Ammon's horn (tissue), 1 donor: ENCODE measurements at places on chromosomes 2 and 18.

- DNase-seq, result no peak
These were observed 123.0 kb downstream of the MAP4K4 start for GRCh38 chr2:101820519-101820918.

GRCh38 chr2:219508971-219509779, 5.1 kb upstream of the ASIC4 start:
- DNase-seq, result no peak

DNA sequence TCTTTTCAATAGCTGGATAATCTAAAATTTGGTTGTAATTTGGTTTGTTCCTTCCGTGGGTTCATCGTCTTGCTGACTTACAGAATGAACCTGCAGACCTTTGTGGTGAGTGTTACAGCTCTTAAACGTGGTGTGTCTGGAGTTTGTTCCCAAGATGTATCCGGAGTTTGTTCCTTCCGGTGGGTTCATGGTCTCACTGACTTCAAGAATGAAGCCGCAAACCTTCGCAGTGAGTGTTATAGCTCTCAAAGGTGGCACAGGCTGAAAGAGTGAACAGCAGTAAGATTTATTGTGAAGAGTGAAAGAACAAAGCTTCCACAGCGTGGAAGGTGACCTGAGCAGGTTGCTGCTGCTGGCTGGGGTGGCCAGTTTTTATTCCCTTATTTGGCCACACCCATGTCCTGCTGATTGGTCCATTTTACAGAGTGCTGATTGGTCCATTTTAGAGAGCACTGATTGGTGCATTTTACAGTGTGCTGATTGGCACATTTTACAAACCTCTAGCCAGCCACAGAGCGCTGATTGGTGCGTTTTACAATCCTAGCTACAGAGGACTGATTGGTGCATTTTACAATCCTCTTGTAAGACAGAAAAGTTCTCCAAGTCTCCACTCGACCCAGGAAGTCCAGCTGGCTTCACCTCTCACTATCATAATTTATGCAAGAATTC, 16.6 kb downstream of the RALB start:
- DNase-seq, result no peak

DNA sequence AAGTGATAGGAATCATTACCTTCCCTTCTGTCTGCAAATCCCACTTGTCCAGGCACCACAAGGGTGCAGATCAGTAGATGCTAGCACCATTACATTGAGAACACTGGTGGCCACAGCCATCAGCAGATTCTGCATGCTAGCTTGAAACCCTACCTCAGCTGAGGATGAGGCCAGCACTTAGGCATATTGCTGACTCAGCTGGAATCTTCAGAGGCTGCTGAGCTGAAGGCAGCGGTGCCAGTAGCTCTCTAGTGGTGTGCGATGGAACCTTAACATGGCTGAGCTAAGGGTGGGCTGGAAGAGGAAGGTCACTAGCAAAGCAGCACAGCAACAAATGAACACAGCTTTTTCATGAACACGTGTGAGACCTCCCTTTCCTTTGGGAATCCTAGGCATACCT, 19.0 kb upstream of the CPO start:
- no peak for DNase-seq

DNA sequence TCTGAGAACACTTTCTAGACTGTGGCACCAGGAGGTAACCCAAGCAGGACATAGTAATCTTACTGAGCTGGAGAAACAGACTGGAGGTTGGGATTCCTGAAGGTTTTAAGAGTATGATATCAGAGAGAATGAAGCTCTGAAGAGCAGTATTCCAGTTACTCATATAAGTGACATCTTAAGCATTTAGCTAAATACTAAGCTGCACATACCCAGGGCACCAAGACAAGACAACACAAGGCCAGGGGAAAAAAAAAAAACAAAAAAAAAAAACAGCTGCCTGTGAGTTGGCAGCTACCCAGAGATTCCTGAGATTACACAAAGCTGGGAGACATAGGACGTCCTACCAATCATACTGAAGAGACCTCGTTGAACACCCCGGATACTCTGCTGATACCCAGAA, 175.8 kb downstream of the SRBD1 start:
- DNase-seq, result no peak

DNA sequence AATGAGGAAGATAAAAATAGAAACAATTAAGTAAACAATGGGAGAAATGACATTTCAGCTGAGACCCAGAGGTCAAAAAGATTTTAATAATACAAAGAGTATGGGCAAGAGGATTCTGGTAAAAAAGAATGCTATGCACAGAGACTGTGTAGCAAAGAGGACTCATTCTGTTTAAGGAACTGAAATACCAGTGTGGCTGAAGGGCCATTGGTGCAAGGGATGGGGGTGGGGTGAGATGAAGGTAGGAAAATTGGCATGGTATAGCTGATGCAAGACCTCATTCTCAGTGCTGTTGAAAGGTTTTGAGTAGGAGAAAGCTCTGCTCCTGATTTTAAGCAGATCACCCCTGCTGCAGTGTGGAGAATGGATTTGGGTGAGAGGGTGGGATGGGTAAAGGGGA, 10.8 kb downstream of the GALNT1 start:
- no peak for DNase-seq

- peak; percentile 38 for DNase-seq
These were observed 120.8 kb downstream of the MEIS1 start for GRCh38 chr2:66555501-66556324.

- DNase-seq, result peak; percentile 27
These were observed 160.1 kb upstream of the MAPRE2 start for GRCh38 chr18:34880882-34881834.

DNA sequence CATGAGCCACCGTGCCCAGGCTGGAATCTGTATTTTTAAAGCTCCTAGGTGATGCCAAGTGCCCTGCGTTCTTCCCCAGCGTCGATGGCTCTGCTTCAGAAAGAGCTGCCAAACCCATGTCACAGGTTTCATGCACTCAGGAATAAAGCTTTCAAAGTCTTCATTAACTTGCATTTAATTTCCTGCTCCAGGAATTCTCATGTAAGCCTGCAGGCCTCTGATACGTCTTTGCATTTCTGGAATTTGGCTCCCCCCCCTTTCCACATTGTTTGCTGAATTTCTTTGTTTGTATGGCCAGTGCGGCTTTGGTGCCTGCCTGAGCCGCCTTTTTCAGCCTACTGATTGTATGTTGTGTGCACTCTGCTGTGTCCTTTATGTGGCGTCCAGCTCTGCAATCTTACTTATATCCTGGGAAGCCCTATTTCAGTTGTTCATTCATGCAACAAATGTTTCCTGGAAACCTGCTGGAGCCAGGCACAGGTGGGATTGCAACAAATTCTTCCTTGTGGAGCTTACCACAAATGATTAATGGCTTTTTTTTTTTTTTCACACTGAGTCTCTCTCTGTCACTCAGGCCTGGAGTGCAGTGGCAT, 17.9 kb upstream of the OTOF start:
- DNase-seq, result no peak

DNA sequence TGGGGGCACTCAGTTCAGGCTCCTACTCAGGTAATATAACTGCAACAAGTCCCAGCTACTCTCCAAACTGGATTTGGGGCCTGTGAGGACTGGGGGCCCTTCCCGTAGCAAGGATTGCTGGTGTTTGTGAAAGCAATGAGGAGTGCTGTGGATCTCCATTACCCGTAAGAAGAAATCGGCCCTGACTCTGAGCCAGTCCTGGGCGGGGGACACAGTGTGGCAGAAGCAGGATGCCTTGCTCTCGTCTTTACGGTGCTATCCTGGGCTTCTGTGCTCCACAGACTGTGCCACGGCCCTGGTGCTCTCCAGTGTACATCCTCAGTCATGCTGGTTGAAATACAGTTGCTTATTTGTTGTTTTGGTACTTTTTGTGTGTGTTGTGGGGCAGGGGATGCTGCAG, 172.9 kb downstream of the NDUFA10 start:
- no peak for DNase-seq

GRCh38 chr2:9950521-9951271, 797 bp upstream of the GRHL1 start:
- no peak for DNase-seq

GRCh38 chr2:37586663-37587317, 84.7 kb downstream of the CDC42EP3 start:
- DNase-seq, result no peak

- DNase-seq, result no peak
These were observed 28.2 kb upstream of the SLC8A1 start for GRCh38 chr2:40480073-40480472.

DNA sequence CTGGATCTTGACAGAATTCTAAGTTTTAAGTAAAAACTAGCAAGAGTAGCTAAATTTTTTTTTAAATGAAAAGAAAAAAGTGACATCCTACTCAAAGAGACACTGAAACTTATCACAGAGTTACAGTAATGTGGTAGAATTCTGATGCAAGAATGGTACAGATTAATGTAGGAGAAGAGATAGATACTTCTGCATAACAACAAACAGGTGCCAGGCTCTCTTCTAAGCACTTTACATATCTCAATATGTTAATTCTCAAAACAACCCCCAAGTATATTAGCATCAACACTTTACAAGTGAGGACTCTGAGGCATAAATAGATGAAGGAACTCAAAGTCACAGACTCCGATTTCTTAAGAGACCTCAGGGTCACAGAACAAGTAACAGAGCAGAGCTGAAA, 28.1 kb downstream of the GCC2 start:
- DNase-seq, result no peak

GRCh38 chr2:187118331-187119099, 269.5 kb upstream of the ZSWIM2 start:
- no peak for DNase-seq

DNA sequence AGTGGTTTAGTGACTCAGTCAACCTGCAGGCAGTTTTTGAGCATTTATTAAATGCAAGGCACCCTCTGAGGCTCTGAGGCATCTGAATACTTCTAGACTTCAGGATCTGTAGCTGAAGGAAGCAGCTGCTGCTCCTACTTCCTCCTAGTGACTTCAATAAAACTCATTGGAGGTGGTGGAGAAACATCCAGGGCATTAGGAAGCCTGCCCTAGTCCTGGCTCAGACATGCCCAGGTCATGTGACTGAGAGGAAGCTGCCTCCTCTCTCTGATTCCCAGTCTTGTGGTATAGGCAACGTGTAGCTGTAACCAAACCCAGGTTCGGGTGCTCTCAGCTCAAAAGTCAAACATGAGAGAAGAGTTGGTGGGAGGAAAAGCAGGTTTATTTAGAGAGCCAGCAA, 287.2 kb upstream of the GYPC start:
- DNase-seq, result peak; percentile 39

GRCh38 chr2:174776223-174776622, 12.0 kb upstream of the CHRNA1 start:
- no peak for DNase-seq

DNA sequence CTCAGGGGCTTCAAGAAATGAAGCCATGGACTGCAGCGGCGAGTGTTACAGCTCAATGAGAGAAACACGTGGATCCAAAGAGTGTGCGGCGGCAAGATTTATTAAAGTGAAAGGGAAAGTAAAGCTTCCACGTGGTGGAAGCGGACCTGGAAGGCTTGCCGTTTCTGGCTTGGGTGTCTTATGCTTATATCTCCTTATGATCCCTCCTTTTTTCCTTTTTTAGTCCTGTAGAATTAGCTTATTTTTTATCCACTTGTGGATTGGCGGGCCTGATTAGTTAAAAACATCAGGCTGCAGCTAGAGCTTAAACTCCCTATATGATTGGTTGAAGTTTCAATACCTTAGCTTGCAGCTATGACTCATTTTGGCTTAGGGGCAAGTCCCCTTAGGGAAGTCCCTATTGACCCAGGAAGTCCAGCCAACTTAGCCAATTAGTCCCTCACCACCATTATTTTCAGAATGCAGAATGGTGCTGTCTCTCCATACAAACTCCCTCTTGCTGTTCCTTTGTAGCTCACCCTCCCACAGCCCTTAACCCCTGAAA, 11.6 kb upstream of the HNMT start:
- no peak for DNase-seq

DNA sequence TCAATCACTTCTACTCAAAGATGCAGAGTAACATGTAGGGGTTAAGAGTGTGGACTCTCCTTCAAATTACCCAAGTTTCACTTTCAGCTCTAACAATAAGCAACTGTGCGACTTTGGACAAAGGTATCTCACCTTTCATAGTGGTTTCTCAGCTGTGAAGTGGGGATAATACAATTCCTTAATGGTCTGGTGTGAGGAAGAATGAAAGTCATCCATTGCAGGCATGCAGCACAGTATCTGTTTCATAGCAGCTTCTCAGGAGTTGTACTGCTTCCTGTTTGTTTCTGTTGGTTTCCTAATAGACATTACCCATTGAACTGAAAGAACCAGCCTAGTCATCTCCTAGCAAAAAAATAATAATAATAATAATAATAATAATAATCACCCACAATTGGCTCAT, 74.4 kb downstream of the DDX18 start:
- DNase-seq, result no peak

- DNase-seq, result no peak
These were observed 50.8 kb upstream of the CHN1 start for GRCh38 chr2:175055993-175056392.

- peak; percentile 48 for DNase-seq
These were observed 697 bp upstream of the SPATS2L start for GRCh38 chr2:200305797-200306195.

DNA sequence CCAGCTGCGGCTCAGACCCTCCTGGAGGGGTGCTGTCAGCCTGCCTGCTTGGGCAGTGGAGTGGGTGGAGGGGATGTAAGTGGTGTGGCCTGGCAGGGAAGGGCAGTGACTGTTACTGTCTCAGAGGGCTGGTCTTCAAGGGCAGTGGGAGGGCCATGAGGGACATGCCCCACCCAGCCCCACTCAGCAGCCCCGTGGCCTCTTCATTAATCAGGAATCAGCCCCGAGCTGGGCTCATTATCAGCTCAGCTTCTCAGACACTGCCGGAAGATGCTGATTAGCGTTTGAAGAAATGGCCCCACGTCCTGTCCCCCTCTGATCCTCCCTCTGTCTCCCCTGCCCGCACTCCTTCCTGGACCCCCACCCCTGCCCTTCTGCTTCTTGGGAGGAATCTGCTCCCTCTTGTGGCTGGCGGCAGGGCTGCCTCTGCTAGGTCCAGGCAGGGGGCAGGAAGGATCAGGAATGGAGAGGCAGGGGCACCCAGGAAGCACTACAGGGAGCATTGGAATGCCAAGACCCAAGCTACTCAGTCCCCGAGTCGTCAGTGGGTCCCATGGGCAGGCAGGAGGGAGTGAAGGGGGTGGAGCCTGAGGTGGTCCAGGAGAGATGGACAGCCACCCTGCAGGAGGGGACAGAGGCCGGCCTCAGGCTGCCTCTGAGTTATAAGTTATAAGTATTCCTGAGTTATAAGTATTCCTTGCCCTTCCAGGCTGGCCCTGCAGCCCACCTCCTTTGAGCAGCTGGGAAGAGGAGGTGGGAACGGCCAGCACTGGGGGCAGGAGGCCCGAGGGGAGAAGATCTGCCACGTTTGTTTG, 7.0 kb downstream of the ASIC4 start:
- no peak for DNase-seq

GRCh38 chr2:101135412-101136296, 15.5 kb downstream of the TBC1D8 start:
- DNase-seq, result no peak

DNA sequence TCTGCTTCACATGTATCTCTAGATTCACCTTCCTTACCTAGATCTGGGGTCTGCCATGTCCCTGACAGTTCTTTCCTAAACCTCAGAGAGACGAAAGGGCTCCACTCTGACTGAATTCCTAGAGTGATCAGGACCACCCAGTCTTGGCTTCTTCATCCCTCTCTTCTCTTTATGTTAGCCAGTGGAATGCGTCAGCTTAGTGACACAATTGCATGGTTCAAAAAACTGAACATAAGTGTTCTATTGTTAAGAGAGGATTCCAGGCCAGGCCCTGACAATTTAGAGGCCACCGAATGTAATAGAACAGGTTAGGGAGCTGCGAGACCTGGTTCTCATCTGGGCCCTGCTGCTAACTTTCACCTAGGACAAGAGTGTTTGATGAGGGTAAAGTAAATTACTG, 10.0 kb downstream of the PRELID3A start:
- DNase-seq, result no peak

- DNase-seq, result no peak
These were observed 161.6 kb upstream of the TRIB2 start for GRCh38 chr2:12555012-12555645.
